ENCODE measurements at places on chromosomes 6 and 20. TPM values are rescaled to one million over a fixed set of nuclear protein-coding genes. Genes with fewer than 3 reads are reported as not detected.

Gene SMLR1
- total RNA-seq = not detected

DNA sequence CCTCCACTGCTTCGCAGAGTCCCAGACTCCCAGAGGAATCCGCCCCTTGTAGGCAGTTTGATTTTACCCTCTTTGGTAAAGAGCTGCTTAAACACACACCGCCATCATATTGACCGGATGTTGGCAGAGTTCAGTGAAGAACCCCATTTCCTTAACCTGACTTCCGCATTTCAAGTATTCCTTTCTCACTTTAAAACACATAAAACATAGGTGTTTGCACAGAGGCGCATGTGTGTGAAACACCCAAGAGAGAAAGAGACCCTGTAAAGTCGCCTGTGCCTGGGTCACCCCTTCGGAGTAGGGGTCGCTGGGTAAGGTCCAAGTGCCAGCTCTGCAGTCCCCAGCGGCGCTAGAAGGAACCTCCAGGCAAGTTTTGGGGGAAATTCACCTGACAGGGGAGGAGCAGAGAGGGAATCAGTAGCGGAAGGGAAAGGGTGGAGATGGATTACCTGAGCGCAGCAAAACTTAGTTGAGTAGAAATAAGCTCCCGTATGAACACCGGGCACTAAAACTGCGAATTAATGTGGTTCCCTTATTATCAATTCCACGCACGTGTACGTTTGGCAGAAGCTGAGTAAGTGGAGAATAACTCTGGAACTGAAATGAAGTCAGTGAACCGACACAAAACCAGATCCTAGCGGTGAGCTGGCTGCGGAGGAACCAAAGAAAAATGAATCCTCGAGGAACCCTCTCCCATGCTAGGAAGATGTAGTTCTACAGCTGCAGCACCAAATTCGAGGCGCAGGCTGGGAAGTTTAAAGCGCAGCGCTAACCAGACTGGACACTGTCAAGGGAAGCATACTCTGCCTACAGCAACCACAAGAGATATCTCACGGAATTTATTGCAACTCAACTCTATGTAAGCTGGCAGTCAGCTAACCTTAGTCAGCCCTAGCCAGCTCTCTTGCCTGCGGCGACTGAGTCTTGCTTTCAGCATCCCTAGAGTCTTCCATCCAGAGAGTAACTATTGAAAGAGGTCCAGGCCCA lies 3.5 kb upstream of the HTR1B start:
- DNase-seq = no peak

GRCh38 chr6:132661906-132662305 lies 2.9 kb upstream of the TAAR1 start:
- no peak for DNase-seq

- DNase-seq = no peak
Observed at GRCh38 chr20:42204109-42204660, 586.0 kb upstream of the CHD6 start.
